ENCODE measurements at places on chromosomes 12 and 14.

GRCh38 chr12:20731274-20731673 is 36.1 kb downstream of the SLCO1C1 start:
- no peak for DNase-seq

DNA sequence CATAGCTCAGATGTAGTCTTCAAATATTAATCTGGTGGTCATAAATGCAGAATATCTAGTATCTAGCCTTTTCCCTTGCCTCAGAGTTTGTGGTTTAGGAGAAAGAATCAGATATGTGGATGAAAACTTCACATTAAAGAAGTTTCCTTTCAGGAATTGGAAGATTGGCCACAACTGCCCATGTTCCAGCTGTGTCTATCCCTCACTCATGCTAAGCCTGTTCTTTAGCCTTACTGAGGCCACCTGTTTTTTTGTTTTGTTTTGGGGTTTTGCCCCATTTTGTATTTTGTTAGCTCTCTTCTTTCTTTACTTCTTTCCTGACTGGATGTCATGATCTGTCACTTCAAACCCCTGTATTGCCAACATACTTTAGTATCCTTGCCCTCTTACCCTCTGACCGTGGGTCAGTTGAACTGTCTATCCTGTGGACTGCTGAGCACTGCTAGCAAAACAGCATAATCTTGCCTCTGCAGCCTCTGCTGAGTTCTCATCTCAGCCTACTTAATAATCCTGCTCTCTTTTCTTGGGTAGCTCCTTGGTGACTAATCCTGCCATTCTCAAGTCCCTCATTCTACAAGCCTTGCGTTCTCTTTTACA is 22.0 kb upstream of the CCT2 start:
- no peak for DNase-seq

- DNase-seq: no peak
These were observed 33.4 kb upstream of the CIPC start for GRCh38 chr14:77064521-77065178.

GRCh38 chr12:8696442-8697090 is 1.2 kb upstream of the RIMKLB start:
- no peak for DNase-seq

DNA sequence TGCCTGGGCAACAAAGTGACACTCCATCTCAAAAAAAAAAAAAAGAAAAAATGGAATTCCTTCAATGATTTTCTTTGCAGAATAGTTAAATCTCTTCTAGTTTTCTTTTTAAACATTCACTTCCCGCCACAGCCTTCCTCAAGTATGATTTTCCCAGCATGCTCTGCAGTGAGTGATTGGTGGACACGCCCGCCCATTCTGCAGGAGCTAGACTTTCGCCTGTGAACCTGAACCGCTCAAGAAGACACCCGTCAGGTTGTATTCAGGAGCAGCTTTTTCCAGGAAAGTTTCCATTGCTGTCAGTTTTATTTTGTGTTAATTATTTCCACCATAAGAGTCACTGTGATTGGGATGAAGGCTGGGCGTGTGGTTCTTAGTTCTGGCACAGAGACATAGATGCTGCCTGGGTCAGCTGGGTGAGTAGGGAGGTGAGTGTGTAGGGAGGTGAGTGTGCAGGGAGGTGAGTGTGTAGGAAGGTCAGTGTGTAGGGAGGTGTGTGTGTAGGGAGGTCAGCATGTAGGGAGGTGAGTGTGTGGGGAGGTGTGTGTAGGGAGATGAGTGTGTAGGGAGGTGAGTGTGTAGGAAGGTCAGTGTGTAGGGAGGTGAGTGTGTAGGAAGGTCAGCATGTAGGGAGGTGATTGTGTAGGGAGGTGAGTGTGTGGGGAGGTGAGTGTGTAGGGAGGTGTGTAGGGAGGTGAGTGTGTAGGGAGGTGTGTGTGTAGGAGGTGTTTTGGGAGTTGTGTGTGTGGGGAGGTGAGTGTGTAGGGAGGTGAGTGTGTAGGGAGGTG is 76.2 kb downstream of the KIF26A start:
- DNase-seq: no peak

- peak; percentile 70 for DNase-seq
These were observed 405.7 kb downstream of the ZFP36L1 start for GRCh38 chr14:68386950-68387779.

- DNase-seq: no peak
These were observed 192.7 kb upstream of the ATP2B1 start for GRCh38 chr12:89901319-89901718.

DNA sequence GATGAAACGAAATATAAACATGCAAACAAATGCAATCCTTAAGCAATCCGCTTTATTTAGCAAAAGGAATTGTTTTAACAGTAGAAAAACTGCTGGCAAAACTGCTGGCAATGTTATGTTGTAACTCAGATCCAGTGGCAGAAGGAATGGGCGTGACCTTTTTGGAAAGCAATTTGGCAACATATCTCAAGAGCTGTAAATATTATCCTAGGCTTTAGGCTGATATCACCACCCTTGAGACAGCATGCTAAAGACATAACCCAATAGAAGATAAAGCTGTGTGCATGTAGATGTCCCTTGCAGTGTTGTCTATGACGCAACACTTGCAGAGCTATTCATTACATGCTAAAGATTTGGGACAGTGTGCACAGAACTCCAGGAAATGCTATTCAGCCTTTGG is 138.5 kb downstream of the DICER1 start:
- DNase-seq: no peak

DNA sequence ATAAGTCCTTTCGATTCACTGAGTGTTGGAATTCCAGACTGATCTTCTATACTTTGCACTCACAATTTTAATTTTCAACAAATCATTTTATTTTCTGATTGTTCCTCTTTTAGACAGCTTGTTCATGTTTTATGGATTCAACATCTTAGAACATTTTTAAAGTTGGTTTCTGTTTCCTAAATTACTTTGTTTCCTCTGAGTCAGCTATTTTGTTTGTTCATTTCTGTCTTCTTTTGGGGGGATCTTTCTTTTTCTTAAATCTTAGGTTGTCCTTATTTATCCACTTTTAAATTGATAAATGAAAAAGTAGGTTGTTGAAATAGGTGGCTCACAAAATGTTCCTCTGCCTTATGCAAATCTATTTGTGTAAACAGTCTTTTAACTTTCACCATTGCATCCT is 160.0 kb downstream of the GALC start:
- no peak for DNase-seq

- no peak for DNase-seq
These were observed 53.5 kb downstream of the ADGRD1 start for GRCh38 chr12:131007031-131007739.

- peak; percentile 55 for DNase-seq
These were observed 627.4 kb downstream of the DIO2 start for GRCh38 chr14:79583738-79584408.

DNA sequence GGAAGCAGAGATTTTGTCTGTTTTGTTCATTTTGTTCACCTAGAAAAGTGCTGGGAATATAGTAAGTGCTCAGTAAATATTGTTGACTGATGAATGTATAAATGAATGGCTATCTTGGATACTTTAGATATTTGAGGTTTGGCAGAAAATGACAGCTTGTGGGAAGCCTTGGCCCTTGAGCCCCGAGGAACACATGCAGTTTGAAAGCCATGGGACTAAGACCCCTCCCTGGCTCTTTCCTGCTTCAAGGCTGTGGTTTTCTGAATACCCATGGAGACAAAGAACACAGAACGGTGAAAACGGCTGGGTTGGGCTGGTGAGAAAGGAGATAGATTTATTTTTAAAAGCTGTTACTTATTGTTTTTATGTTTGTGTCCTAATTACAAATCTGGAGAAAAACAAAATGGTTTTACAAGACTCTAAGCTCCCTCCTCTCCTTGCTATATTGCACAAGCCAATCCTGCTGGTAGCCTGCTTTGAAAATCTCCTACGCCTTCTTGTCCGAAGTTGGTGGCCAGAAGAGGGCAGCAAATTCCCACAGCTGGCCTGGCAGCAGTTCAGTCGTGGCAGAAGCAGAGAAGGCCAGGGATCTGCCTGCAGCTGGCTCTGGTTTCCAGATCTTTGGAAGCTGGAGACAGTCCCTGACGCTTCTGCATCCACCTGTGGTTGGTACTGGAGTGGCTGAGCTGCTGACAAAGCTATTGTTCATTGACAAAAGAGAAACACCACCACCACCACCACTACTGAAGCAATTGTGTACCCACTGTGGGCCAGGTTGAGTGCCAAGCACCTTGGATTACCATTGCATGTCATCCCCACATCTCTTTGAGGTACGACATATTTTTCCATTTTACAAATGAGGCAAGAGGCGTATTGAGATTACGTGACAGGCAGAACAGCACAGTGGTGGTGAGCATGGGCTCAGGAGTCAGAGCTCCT is 5.2 kb upstream of the KRT85 start:
- peak; percentile 82 for DNase-seq

DNA sequence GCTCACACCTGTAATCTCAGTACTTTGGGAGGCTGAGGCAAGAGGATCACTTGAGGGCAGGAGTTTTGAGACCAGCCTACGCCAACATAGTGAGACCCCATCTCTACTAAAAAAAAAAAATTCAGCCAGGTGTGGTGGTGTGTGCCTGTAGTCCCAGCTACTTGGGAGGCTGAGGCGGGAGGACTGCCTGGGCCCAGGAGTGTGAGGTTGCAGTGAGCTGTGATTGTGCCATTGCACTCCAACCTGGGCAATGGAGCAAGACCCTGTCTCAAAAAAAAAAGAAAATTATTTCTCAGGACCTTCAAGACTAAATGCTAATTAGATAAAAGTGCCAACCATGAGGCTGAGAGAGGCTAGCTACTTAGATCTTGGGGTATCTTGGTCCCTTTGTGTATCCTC is 23.5 kb downstream of the OTUB2 start:
- no peak for DNase-seq

GRCh38 chr14:56205881-56206280 is 87.7 kb downstream of the PELI2 start:
- DNase-seq: no peak

- no peak for DNase-seq
These were observed 14.0 kb downstream of the TMEM30B start for GRCh38 chr14:61266891-61267740.

GRCh38 chr12:80655751-80656150 is 51.7 kb upstream of the MYF6 start:
- no peak for DNase-seq

GRCh38 chr12:99948370-99948769 is 36.4 kb downstream of the ANKS1B start:
- no peak for DNase-seq

Data from fibroblast of skin of abdomen (primary cell).